ENCODE measurements at places on chromosomes 6 and 20. TPM values are rescaled to one million over a fixed set of nuclear protein-coding genes. Genes with fewer than 3 reads are reported as not detected.

Gene CLPSL1
- not detected for total RNA-seq

Gene MEI4
- total RNA-seq: 0.65 TPM

Gene DLL1
- 21.5 TPM for total RNA-seq

Gene SLC35D3
- total RNA-seq: not detected

Gene GPR6
- not detected for total RNA-seq

- no peak for DNase-seq
Measured at GRCh38 chr6:142671791-142672190, 273.2 kb downstream of the HIVEP2 start.

DNA sequence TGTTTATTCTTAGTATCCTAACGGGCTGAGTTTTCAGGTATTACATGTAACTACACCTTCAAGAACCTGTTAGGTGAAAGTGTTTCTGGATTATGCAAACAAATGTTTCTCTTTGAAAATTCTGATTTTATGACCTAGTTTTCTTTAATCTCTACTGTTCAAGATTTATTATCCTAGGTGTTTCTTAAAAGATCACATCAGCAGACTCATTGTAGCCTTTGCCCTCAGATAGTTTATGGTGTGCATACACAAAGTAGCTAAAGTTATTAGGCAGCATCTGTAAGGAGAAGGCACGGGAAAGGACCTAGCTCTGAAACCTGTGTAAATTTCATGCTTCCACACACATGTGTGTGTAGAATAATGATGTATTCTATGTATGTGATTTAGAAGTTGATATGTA lies 21.7 kb downstream of the PANK2 start:
- DNase-seq: no peak

DNA sequence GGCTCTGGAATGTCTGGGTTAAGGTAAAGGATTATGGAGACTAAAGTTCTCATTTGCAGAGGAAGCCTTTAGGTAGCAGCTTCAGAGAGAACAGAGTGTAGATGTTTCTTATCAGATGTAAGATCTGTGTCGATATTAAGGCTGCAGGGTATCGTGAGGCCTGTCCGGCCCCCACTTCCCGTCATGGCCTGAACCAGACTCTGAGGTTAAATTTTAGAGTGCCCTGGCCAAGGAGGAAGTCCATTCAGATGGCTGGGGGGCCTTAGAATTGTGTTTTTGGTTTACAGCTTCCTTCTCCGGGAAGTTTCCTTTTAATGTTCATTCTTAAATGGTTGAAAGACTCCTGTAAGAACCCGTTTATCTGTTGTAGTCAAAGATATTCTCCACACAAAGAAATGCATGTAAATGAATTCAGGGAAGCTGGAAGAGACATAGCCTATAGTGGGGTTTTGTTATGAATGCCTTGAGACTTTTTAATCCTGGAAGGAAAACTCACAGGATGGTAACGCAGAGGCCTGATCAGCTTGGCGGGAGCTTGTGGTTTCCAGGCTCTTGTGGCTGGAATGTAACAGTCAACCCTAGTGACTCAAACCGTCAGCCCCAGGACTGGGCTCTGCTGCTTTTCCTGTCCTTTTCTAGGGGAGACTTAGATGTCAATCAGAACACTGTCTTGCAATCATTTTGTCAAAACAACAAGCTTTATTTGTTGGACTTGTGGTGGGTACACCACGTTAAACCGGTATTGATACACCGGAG lies 34.7 kb downstream of the KIF25 start:
- DNase-seq: no peak

DNA sequence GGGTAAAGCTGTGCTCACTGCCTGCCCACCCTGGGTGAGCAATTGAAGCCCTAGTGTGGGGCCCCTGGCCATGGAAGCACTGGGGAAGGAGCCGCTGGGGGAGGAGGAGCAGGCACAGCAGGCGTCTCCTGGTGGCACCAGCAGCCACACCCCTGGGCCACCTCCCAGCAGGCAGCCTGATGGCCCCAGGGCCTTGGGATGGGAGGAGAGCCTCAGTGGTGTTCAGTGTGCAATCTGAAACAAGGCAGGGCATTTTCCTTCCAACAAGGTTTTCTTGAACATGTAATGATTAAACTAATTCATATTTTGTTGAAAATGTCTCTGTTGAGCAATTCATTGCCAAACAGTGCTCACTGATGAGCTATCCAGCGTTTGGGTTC lies 151.0 kb downstream of the ZDHHC14 start:
- DNase-seq: no peak

DNA sequence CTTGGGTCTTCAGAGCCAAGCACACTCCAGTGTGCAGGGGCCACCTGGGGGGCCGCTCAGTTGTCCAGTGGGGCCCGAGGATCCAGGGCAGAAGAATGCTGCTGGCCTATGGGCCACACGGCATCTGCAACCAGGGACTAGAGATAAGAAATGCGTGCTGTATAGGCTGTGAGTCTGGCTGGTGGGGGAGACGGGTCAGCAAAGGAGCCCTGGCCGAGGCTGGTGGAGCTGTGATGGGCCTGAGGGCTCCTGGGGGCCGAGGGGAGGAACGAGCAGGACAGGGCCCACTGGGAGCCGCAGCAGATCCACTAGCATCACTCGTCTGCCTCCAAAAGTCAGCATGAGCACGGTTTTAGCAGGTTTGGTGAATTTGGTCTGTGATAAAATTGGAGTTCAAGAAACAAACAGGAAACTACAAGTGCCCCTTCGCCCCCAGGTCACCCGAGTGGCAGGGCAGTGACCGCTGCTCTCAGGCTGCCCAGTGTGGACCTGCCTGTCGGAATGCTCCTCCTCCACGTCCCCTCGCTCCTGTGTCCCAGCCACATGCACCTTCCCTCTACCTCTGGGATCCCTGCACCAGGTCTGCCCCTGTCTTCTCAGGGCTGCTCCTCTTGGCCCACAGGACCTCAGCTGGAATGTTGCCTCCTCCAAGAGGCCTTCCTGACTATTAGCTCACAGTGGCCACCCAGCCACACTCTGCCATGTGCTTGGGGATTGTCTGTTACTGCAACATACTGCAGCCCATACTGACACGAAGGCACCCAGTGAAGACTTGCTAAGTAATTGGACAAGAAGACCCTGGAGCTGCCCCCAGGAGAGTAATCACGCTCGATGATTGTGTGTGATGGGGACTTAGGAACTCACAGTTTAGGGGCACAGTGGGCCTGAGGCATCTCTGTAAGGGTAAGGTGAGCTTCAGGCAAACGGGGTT lies 10.9 kb downstream of the ACSS1 start:
- DNase-seq: no peak

GRCh38 chr20:22403632-22404361 lies 180.6 kb downstream of the FOXA2 start:
- no peak for DNase-seq

DNA sequence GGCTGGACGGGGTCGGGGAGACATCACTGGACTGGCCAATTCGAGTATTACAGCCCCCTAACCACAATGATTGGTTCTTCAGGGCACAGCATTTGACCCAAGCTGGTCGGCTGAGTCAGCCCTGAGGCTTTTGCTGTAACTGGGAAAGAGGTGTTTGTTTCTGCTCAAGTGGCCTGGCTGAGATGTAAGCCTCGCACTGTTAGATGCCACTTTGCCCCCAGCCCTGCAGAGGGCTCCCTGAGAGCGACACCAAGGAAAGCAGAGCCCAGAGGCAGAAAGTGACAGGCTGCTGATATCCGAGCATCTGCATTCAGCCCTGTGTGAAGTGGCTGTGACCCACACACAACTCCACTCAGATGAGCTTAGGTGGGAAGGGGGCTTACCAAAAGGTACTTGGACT lies 19.4 kb downstream of the ERGIC3 start:
- no peak for DNase-seq

DNA sequence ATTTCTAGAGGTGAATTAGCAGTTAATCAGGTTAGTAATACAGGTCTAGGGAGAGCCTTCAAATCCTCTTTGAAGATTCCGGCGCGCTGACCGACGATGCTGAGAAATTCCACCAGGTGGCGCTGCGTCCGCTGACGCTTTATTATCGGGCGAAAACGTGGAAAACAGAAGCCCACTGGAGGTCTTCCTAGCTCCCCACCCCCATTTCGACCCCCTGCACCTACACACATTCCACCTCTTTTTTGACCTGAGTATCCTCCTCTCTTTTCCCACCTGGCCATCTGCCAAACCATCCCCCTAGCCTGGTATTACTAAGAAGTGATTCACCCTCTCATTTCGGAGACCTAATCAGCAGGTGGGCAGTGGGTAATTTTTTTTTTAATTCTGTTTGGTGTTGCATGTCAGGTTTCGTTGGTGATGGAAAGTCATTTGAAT lies 65.4 kb upstream of the RIN2 start:
- peak; percentile 79 for DNase-seq

GRCh38 chr6:140537834-140538705 lies 1163.6 kb upstream of the CITED2 start:
- no peak for DNase-seq
